Stimulated activated CD4-positive, alpha-beta T cell treated with anti-CD3 and anti-CD28 coated beads, TNF-alpha, amount 100 ng/mL, for 1 hour (primary cell): ENCODE measurements at places on chromosomes 2 and 18.

DNA sequence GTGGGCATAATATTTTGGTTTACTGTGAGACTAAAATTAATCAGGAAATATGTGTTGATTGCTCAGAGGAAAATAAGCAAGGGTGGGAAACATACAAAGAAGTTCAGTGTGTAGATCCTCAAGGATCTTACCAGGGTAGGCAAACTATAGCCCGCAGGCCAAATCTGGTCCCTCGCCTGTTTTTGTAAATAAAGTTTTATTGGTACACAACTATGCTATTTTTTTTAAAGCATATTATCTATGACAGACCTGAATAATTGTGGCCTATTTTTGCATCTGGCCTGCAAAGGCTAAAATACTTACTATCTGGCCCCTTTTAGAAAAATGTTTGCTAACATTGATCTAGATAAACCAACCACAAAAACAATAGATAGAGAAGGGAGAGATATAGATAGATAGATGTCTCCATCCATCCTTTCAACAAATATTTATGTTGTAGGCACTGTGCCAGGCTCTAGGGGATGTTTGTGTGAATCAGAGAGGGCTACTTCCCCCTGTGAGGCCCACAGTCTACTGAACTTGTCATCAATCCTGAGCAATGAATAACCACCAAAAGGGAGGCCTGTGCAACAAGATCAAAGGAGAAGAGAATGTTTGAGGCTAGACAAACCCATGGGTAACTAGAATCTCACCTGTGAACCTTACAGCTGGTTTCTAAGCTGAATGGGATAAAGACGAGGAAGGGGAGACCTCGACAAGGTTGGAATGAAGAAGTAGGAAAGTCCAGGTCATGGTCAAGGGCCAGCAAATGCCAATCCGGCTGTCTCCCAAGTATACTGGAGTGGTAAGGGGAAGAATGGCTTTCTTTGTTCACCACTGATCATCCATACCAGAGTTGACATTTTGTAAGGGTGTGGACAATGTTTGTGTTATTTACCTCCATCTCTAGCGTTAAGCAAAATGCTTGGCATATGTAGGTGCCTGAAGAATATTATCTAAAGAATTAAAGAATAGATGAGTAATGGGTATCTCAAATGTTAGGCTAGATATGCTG is 23.6 kb downstream of the ALPK2 start:
- peak; percentile 16 for DNase-seq

DNA sequence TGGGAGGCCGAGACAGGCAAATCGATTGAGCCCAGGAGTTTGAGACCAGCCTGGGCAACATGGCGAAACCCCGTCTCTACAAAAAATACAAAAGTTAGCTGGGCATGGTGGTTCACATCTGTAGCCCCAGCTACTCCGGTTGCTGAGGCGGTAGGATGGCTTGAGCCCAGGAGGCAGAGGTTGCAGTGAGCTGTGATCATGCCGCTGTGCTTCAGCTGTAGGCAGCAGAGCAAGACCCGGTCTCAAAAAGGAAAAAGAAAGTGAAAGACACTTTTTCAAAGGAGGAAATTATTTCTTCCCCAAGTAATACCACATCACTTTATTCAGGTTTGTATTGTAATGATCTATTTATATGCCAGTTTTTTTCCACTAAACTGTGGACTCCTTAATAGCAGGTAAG is 35.7 kb upstream of the TAF4B start:
- DNase-seq, result no peak

GRCh38 chr2:64928813-64929212 is 60.4 kb upstream of the SLC1A4 start:
- DNase-seq, result no peak

- DNase-seq, result peak; percentile 57
Observed at GRCh38 chr2:95159690-95160449, at the start of gene ZNF514. Gene ZNF514 (minus strand): TSS chr2:95159848. CDS start chr2:95153253, 6,595 bp downstream.

DNA sequence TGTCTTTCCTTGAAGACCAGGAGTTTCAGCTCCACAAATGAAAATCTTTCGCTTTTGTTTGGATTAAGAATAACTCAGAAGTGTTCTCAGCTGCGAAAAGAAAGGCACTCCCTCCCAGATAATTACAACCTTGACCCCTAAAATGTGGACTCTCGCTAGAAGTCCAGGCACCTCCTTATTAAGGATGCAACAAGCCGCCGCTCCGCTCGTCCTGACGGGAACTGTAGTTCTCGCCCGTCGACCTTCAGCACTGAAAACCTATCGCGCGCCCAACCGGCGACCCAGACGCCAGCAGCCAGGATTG is 559 bp downstream of the IMMT start:
- peak; percentile 71 for DNase-seq

- DNase-seq, result no peak
Observed at GRCh38 chr2:75289771-75290170, 90.5 kb upstream of the TACR1 start.

DNA sequence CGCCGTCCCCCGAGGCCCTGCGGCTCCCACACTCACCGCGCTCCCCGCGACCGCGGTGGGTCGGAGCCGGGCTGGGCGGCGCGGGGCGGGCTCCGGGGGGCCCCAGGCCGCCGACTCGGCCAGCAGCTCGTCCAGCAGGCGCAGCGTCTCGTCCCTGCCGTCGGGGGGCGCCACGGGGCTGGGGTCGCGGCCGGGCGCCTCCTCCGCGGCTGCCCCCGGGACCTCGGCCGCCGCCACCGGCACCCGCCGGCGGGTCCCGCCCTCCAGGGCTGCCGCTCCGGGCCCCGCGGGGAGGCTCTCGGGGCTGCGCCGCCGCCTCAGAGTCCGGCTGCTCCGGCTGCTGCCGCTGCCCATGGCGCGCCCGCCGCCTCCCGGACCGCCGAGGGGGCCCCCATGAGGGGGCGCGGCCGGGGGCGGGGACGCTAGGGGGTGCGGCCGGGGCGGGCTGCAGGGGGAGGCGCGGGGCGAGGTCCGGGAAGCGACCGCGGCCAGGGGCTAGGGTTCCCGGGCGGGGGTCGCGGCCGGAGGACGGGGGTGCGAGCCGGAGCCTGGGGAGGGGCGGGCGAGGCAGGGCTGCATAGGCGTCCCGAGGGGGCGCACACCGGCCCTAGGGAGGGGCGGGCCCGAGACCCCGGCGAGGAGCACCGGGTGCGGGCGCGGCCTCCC is at the start of gene CYS1:
TSS of gene CYS1 (minus strand) at position 542 of the 666 bp plus-strand sequence. CDS start at position 354, 188 bp downstream.
- DNase-seq, result no peak

- DNase-seq, result no peak
Observed at GRCh38 chr18:51522821-51523220, 325.3 kb upstream of the MEX3C start.

- no peak for DNase-seq
Observed at GRCh38 chr2:197359859-197360258, 49.3 kb upstream of the ANKRD44 start.

- no peak for DNase-seq
Observed at GRCh38 chr2:109136542-109136941, 7.5 kb downstream of the SH3RF3 start.

GRCh38 chr2:76870581-76870980 is 651.6 kb downstream of the LRRTM4 start:
- DNase-seq, result no peak

DNA sequence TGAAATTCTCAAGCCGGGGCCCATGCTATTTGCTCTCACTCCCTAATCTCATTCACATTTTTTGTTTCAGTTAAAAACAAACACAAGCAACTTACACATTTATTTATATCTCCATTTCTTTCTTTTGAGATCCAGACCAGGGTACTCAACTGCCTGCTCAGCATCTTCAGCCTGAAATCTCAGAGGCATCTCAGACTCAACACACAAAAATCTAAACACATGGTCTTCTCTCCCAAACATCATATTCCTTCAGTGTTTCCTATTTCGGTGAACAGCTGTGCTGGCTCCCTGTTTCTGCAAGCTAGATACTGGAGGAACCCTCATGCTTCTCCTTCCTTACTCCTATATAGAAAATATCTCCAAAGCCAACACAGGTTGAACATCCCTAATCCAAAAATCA is 11.3 kb upstream of the RTTN start:
- DNase-seq, result no peak

DNA sequence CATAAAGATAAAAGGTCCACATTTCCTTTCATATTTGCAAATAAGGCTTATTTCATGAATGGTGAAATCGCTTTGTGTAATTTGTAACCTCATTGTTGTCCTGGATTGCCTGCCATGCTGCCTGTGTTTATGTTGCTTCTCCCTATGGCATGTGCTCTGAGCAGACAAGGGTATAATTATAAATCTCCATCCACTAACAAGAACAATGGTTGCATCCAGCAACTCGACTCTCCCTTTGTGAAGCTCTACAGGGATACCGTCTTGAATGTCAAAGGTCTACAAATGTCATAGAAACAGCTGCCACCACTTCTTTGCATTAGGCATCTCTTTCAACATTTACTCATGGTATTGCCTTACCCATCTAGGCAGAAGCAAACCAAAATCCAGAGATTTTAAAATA is 209.6 kb downstream of the SLC8A1 start:
- DNase-seq, result no peak

DNA sequence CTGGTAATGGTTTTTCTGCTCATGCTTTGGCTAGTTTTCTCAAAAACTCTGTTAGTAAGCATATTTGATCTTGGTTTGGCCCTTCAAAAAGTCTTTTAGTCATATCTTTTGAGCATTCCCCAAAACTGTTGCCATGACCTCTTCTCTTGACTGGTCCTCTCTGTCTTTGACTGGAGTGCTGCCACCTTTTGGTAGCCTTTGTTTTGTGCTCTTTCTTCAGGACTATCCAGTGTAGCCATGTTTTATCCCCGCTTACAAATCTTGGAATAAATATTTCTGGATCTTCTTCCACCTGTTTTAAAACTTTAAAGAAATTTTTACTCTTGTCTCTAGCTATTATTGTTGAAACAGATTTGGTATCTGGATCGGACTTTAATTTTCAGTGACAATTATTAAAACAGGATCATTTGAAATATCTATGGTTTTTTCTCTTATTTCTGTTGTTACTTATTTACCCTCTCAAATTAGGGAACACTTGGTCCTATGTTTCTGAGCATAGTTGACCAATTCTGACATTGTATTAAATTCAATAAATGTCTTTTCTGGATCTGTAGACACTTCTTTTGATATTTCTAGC is 965 bp upstream of the ELOA2 start:
- no peak for DNase-seq

- no peak for DNase-seq
Observed at GRCh38 chr2:17422061-17422460, 96.2 kb downstream of the RAD51AP2 start.

GRCh38 chr18:24372279-24372872 is 25.2 kb downstream of the OSBPL1A start:
- no peak for DNase-seq

DNA sequence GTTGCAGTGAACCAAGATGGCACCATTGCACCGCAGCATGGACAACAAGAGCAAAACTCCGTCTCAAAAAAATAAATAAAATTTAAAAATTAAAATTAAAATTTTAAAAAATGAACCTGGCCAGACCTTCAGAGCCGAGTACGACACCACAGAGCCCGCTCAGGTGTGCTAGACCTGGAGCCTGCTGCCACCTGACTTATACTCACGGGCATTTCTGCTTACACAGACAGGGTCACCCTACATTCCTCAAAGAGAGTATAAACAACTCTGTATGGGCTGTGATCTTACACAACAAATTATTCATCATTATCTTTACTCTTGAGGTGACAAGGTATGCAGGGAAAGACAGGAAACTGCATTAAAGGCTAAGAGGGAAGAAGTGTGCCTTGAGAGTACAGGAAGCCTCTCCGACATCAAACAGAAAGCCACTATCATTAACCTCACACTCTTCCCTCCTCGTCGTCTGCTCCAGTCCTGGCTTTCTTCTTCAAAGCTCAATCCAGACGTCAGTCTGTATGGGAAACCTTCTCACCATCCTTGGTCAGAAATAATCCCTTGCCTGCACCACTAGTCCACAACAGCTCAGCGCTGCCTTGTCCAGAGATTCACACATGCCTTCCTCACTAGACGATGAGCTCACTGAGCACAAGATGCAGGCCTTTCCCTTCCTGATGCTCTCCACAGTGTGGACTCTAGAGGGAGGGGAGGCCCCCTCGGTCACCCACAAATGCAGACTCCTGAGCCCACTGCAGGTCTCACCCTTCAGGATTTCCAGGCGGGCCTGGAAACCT is 56.2 kb downstream of the UXS1 start:
- no peak for DNase-seq

DNA sequence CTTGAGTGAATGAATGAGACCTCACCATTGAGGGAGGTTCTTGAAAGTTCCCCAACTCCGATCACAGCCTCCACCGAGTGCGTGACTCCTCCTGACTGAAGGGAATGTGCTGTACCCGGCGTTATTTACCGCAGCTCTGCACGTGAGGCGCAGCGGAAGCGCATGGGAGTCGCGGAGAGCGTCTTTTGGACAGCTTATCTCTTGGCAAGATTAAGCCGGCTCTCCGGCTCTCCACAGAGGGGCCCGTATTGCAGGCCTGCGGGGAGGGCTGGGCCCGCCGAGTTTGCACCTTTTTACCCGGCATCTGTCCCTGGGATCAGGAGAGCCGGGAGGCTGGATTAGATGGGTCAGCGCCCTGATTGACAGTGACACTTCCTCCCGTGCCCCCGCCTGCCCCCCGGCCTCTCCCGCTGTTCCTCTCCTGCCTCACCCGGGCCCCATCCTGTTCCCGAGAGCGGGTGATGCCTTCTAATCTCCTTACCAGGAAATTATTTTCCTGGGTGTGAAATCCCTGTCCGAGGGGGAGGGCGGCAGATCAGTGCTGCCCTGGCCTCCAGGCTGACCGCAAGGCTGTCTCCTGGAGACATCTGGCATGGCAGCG is 176.3 kb downstream of the INHBB start:
- DNase-seq, result no peak

- no peak for DNase-seq
Observed at GRCh38 chr2:203177361-203177760, 61.5 kb upstream of the CYP20A1 start.

DNA sequence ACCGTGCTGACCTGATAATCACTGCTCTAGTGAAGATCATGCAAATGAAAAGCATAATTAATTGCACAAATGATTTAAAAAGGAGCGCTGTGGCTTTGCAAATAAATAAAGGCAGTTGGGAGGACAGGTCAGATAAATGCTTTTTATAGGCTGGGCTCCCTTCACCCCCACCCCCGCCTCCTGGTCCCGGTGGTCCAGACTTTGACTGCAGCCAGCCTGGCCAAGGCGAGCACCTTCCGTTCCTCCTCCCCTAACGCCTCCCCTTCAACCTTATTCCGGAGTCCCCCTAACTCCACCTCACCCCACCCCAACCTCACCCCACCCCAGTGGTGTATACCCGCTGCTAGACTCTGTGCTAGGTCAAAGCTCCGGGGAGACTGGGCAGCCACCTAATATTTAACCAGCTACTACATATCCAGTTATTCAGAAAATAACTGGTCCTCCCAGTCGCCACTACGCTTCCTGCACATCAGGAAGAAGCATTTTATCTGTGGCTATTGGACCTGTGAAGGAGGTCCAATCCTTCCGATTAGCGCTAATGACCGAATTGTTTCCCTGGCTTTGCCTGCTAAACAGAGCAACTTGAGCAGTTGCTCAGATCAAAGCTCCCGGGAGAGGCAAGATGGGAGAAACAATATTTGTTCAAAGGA is 3.7 kb upstream of the SP9 start:
- DNase-seq, result no peak

DNA sequence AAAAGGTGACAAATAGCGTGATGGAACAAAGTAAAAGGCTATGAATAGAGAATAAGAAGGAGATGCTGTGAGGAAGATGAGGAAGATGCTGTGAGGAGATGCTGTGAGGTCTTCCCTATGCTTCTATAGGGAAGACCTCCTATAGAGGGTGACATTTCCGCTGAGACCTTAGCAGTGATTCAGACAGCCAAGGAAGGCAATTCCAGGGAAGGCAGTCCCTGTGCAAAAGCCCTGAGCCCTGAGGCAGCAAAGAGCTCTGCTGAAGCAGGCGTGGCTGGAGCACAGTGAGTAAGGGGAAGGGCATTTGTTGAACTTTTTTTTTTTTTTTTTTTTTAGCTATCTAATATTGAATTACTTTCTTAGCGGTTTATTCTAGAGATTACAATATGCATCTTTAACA is 142.7 kb upstream of the FOSL2 start:
- no peak for DNase-seq

- no peak for DNase-seq
Observed at GRCh38 chr2:114717049-114717448, 274.6 kb downstream of the DPP10 start.
